ENCODE measurements at places on chromosomes 2 and 18.

DNA sequence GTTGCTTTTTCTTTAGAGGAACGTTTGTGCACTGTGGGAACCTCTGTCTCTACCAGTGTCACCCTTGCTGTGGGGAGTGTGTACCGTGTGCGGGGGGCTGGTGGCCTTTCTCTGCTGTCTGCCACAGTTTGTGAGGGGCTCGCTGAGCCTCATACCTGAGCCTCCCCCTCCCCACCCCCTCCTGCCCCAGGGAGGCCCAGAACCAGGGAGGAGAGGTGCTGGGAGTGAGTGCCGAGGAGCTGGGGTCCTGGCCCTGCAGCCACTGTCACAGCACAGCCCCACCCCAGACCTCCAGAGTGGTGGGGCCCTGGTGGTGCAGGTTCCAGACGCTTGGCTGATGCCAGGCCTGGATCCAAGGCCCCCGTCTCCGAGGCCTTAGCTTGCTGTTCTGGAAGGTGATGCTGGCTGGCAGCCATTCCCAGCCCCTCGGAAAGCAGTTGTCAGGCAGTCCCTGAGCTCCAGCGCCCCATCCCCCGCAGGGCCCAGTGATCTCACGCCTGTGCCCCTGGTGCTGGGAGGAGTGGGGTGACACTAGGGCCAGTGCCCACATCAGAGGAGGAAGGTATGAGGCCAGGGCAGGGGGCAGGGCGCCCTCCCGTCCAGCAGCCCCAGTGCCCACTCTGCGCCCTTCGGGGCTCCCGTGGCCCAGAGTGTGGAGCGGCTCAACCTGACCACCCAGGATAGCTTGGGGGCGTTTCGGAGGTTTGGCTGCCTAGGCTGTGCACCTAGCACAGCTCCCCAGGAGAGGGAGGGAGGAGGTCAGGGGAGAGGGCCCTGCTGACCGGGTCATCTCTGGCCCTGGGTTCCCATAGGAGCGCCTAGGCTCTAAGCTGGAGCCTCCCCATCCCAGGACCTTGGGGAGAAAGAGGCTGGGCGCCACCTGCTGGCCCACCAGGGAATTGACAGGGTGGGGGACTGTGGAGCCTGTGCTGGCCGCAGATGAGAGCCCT is 53.0 kb upstream of the ALPP start:
- H3K27me3 ChIP-seq, result no peaks in the 10 kb centered on the region
- no peak overlapping the region for H3K4me3 ChIP-seq
- peaks cover 5% of the 10 kb centered on the region for H3K36me3 ChIP-seq
- peak; percentile 67 for DNase-seq
- H3K27ac ChIP-seq, result no peak overlapping the region

DNA sequence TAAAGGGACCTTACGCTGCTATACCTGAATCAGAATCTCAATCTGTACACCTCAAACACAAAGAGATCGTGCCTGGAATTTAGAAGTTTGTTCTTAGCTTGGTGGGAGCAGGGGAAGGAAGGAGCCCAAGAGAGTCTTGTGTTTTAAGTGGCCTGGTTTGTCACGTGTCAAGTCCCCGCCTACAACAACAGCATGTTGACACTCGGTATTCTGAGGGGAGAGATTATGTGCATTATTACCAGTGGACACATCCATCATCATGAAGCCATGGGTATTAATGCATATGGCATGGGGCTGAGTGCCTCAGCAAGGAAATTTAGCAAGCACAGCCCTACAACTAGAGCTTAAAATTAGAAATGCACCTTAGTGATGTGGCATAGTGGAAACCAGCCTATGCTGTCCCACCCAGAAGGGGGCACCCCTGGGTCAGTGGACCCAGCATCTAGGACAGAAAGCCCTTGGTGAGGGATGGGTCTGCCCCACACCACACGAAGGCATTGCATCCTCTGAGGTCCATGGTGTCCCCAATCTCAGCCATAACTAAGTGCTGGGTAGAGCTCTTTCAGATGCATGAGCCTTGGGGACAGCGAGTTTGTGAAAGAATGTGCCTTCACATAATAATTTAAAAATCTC is 138.7 kb downstream of the MGAT5 start:
- peaks cover 22% of the 10 kb centered on the region for H3K4me1 ChIP-seq
- H3K4me3 ChIP-seq, result no peak overlapping the region
- H3K27me3 ChIP-seq, result no peaks in the 10 kb centered on the region
- peaks cover 10% of the 10 kb centered on the region for H3K36me3 ChIP-seq

- peaks cover 6% of the 10 kb centered on the region for H3K36me3 ChIP-seq
- no peak overlapping the region for H3K4me3 ChIP-seq
- no peak overlapping the region for H3K27ac ChIP-seq
Observed at GRCh38 chr2:60527762-60528161, 25.7 kb downstream of the BCL11A start.

- DNase-seq, result no peak
- H3K27ac ChIP-seq, result peak overlapping the region; percentile 43
- peaks cover 36% of the 10 kb centered on the region for H3K36me3 ChIP-seq
- H3K27me3 ChIP-seq, result no peaks in the 10 kb centered on the region
Observed at GRCh38 chr2:11758187-11758586, 11.8 kb downstream of the LPIN1 start.

GRCh38 chr2:47868611-47869352 is 37.5 kb downstream of the FBXO11 start:
- peak overlapping the region; percentile 33 for H3K27ac ChIP-seq
- H3K36me3 ChIP-seq, result peaks cover 7% of the 10 kb centered on the region
- H3K4me1 ChIP-seq, result peaks cover 43% of the 10 kb centered on the region
- H3K27me3 ChIP-seq, result no peaks in the 10 kb centered on the region
- no peak for DNase-seq
- no peak overlapping the region for H3K4me3 ChIP-seq

- no peak overlapping the region for H3K4me3 ChIP-seq
- peaks cover 11% of the 10 kb centered on the region for H3K27me3 ChIP-seq
- H3K27ac ChIP-seq, result no peak overlapping the region
- peaks cover 9% of the 10 kb centered on the region for H3K4me1 ChIP-seq
- no peaks in the 10 kb centered on the region for H3K36me3 ChIP-seq
- no peak for DNase-seq
Observed at GRCh38 chr2:24469148-24469650, 21.9 kb upstream of the NCOA1 start.

- peaks cover 15% of the 10 kb centered on the region for H3K4me1 ChIP-seq
- no peaks in the 10 kb centered on the region for H3K27me3 ChIP-seq
- H3K4me3 ChIP-seq, result no peak overlapping the region
- no peak overlapping the region for H3K27ac ChIP-seq
Observed at GRCh38 chr2:58228299-58228698, 12.8 kb downstream of the FANCL start.
